ENCODE measurements at places on chromosomes 4 and X.

DNA sequence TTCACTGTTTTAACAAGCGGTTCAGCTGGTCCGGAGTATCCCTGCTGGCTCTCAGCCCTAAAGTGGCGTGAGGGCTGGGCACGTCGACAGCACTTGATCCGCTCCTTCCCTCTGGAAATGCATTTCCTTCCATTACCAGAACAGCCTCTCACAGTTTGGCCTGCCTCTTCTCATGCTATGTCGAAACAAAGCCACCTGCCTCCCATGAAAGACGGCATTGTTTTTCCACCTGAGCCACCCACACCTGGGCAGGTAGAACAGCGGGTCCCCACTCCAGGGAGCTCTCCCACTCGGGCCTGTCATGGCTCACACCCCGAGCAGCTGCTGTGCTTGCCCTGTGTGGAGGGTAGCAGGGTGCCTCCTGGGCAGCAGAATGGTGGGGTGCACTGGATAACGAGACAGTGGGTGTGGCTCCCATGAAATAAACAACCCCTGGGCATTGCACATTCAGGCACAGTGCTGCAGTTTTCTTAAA lies 86.2 kb downstream of the FHDC1 start:
- no peak for DNase-seq

DNA sequence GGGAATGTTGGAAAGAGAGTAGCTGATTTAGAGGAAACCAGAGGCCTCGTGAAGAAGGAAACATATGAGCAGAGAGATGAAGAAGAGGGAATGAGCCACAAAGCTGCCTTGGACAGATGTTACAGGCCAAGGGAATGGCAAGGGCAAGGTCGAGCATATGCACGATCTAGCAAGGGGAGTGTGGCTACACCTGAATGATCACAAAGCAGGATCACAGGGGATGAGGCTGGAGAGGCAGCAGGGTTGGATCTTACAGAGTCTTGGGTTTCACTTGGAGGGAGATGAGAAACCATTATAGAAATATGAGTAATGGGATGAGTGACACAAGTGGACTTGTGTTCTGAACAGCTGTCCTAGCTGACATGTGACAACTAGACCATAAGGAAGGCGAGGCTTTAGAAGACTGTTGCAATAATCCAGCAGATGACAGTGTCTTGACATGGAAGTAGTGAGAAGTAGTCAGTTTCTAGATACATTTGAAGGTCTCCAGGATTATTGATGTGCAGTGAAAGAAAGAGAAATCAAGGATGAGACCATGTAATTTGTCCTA lies 58.7 kb downstream of the RASGEF1B start:
- DNase-seq: no peak

DNA sequence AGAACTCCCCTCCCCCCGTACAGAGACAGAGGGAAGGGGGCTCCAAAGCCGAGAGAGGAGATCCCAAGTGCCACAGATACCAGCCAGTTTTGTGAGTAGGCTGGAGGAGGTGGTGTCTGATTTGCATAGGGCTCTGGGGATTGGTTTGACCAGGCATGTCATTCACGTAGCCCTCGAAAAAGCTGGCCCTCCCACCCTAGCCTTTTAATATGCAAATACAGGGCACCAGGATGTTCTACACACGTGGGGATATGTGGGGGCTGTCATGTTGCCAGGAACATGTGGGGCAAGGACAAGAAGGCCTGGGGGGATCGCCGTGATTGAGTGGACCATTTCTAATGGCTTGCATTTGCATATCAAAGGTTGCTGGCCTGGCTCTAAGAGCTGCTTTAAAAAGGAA lies 272.9 kb downstream of the PPP1R2C start:
- DNase-seq: no peak

DNA sequence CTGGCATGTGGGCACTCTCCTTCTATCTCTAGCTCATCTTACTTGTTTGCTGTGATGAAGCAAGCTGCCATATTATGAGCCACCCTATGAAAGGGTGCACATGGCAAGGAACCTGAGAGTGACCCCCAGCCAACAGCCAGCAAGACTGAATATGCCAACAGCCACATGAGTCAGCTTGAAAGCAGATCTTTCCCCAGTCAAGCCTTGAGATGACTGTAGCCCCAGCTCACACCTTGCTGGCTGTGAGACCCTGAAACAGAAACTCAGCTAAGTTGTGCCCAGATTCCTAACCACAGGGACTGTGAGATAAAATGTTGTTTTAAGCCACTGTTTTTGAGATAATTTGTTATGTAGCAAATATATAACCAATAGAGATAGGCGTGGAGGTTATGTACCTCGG lies 36.2 kb downstream of the KDM5C start:
- no peak for DNase-seq

DNA sequence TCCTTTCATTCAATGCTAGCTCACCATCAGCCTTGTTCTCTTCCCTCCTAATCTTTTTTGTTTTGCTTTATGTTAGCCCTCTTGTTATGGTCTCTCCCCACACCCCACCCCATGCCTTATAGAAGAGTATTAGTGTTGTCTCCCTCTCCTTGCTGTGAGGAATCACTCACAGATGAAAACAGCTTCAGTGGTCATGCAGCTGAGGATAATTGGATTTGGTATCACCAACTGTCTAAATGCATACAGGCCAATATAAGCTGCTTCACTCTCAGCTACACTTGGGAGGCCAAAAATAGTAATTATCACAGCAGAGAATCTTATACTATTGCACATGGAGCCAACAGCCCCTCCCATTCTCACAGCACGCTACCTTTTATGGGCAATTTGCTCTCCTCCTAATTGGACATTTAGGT lies 494.6 kb upstream of the FAM241A start:
- DNase-seq: no peak

DNA sequence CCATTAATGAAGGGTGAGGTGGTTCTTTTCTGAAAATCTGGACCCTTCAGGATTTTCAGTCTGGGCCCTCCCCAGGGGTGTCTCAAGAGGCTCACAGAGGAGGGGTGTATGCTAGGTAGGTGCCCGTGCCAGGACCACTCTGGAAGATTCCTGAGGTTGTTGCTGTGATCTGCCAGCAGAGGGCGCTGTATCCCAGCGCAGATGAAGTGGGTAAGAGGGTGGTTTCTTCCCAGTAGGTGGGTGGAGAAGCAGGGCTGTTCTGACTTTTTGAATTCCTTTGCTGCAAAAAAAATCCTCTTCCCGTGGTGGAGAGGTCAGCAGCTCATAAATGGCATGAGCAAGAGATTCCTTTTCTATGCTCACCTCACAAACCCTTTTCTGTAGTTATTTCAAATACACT lies 51.1 kb downstream of the SCML1 start:
- peak; percentile 7 for DNase-seq

- DNase-seq: no peak
Measured at GRCh38 chrX:8848911-8849310, 47.7 kb upstream of the FAM9A start.

GRCh38 chr4:81946996-81947395 lies 426.8 kb downstream of the HNRNPD start:
- DNase-seq: no peak

DNA sequence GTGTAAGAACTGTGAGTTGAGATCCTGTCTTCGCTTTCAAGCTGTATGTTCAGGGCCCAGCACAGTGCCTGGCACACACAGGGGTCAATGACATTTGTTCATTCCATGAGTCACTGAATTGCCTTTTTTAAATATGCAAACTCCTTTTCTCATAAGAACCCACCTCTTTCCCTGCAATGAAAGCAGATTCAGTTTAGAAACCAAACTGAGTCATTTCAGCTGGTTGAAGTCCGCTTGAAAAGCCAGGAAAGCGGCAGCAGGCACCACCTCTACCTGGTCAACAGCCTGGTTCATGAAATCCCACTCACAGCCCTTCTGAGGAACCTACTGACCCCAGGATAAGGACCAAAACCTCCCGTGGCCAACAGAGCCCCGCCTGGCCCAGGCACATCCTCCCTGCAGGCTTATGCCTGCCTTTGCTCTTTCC lies 4.5 kb upstream of the C1QTNF7 start:
- DNase-seq: no peak

- DNase-seq: no peak
Measured at GRCh38 chrX:7254144-7254543, 106.2 kb upstream of the PUDP start.

- DNase-seq: no peak
Measured at GRCh38 chr4:185845966-185846365, 34.0 kb upstream of the SORBS2 start.

DNA sequence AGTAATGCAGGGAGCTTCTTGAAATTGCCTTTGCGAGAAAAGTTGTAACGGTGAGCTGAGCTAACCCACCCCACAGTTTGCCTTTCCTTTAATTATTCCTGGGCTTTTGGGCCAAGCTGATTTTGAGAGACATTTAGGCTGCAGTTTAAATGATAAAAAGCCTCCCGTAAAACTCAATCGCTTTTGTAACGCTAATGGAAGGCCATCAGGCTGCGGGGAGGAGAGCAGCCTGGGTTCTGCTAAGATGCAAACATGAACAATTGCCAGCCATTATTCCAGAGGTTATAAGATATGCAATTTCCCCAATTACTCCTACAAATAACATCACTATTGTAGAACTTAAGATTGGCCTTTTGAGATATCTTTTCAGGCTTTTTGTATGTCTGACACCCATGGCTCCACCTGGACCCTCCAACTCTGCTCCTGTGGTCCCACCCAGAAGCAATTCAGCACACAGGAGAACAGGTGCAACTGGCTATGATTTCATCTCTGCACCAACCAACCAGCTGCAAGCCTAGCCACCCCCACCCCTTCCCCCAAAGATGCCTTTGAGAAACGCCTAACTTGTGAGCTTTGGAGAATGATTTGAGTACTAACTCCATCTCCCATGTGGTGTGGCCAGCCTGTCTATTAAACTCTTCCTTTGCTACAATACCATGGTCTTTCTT lies 108.2 kb upstream of the FAM9C start:
- DNase-seq: no peak

GRCh38 chr4:21947791-21948346 lies 703 bp downstream of the KCNIP4 start:
- no peak for DNase-seq

DNA sequence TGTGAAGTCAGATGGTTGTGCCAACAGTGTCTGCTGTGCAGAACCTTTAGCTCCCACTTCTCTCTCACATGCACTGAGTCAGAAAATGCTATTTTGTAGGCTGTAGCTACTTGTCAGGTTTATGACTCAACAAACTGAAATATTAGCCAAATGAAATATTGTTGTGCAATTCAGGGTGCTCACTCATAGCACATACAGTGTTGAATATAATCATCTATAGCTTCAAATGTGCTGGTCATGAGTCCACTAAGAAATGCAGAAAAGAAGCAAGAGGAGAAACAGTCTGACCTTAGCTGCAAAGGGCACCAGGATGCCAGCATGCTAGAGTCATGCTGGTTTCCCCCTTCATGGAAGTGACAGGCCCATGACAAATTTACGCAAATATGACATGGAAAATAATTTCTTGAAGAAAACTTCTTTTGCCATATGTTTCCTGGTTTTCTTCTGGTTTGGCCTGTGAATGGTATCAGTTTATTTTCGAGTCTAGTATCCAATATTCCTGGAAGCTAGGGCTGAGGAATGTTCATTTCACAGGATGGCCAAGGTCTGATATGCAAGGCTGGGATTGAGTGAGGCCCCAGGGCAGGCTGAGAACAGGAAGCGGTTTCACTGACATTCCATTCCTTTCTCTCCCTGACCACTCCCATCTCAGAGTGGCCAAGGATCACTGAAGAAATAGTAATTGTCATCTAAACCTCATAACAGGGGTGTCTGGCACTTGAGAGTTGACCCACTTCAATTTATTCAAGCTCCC lies 10.3 kb upstream of the CXCL2 start:
- no peak for DNase-seq

DNA sequence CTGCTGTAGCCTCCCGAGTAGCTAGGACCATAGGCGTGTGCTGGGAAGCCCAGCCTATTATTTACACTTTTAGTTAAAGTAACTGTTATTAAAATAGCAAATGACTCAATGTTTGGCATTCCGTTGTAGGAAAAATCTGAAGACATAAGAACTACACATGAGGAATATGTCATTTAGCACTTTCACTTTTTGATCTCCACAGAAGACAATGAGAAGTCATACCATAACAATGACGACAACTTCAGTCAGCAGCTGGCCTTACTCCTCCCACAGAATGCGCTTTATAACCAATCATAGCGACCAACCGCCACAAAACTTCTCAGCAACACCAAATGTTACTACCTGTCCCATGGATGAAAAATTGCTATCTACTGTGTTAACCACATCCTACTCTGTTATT lies 6.7 kb downstream of the GPR34 start:
- DNase-seq: no peak

- no peak for DNase-seq
Measured at GRCh38 chr4:139819082-139819481, 153.5 kb downstream of the MGST2 start.

GRCh38 chr4:70671091-70671490 lies 4.8 kb upstream of the JCHAIN start:
- DNase-seq: no peak

DNA sequence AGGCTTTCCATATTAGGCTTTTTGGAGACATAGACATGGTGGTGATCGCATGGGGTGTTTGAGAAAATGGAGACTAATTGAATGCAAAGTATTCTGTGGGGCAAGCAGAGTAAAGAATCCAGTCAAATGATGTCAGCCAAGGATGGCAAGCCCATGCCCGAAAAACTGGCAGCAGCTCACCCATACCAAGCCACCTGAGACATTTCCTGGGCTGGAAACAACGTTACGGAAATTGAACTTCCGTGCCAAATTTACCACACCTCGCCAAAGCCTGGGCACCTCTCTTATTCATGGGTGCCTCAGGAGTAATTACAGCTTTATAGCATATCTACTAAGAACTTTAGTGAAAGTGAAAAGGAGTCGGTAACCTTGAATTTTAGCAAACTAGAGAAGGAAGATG lies 166.4 kb downstream of the CBR4 start:
- DNase-seq: no peak

- DNase-seq: no peak
Measured at GRCh38 chr4:98778206-98778605, 119.8 kb upstream of the TSPAN5 start.

DNA sequence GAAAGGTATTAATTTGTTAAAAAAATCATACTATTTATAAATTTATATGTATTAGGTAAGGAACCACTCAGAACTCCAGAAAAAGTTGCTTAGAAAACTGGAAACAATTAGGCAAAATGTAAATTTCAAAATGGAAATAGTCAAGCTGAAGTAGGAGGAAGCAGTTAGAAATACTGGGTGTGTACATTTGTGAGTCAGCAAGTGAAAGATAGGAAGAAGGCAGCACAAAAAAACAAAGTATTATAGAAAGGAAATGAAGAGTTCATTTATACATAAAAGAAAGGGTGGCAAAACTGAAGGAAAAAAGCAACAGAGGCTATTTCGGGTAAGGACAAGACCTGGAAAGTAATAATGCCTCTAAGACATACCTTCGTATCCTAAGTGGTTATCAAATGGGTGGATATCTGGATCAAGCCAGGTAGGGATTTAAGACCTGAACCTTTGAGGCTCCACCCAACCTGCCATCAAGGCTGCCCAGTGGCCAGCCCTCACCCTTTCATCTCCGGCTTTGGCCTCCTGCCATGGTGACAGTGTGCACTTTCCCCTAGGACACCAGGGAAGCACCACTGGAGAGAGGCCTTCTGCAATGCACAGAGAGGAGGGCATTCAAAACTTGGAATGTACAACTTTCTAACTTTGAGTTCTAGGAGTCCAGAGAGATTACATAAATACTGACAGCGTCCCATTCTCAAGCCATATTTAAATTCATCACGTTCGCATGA lies at the start of gene LRRC66:
TSS of gene LRRC66 (minus strand) at position 428 of the 722 bp plus-strand sequence. CDS start 2,750 bp downstream, outside the sequence.
- no peak for DNase-seq

GRCh38 chr4:148693913-148694649 lies 251.9 kb upstream of the NR3C2 start:
- DNase-seq: no peak

Data from stimulated activated CD8-positive, alpha-beta memory T cell treated with anti-CD3 and anti-CD28 coated beads, Interleukin-15, amount 100 ng/mL, for 4 hours (primary cell).